ENCODE measurements at places on chromosomes 1 and 21.

DNA sequence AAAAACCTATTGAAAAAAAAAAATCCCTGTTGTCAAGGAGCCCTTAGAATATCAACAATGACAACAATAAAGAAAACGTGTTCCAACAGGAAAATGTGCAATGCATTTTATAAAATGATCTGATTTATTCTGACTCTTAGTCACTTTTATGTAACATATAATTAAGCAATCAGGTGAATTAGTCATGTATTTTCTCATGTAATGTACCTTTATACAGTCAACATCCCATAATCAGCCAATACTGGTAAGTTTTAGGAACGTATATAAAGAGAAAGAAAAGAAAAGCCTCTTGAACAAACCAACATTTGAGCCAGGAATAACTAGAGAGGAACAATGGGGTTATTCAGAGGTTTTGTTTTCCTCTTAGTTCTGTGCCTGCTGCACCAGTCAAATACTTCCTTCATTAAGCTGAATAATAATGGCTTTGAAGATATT, at the start of gene CLCA4:
TSS of gene CLCA4 (plus strand) at position 292 of the 435 bp plus-strand sequence. CDS start at position 334, 42 bp downstream.
- DNase-seq, result no peak

GRCh38 chr1:246001837-246002230, 505.2 kb downstream of the SMYD3 start:
- DNase-seq, result no peak

DNA sequence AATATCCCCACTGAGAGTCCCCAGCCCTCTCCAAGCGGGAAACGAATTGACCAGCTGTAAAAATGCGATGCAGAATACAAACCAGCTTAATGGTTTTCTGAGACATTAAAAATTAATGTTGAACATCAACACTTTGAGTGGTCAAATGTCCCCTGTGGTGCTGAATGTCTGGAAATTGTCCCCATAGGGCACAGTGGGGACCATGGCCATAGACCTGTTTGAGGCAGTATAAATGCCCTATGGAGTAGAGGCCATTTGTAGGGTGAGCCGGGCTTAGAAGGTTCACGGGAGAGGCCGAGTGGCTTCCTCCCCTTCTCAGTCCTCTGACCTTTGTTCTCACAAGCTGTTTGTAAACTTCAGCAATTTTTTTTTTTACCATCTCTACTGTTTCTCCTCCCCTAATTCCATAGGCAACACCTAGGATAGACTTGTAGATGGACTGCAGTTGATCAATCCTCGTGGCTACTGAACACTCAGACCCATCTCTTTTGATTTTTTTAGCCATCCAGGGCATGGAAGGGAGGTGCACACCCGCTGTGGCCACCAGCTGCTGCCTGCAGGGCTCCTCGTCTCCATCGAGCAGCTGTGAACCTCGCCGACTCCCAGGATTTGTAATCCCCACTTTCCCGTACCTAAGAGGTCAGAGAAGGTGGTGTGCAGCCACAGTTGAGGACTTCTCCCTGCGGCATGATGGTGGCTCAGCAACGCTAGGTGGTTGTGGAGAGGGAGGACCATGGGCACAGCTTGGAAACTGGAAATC, 41.0 kb downstream of the KAZN start:
- DNase-seq, result no peak

GRCh38 chr1:28782011-28782410, 30.0 kb upstream of the OPRD1 start:
- DNase-seq, result no peak

DNA sequence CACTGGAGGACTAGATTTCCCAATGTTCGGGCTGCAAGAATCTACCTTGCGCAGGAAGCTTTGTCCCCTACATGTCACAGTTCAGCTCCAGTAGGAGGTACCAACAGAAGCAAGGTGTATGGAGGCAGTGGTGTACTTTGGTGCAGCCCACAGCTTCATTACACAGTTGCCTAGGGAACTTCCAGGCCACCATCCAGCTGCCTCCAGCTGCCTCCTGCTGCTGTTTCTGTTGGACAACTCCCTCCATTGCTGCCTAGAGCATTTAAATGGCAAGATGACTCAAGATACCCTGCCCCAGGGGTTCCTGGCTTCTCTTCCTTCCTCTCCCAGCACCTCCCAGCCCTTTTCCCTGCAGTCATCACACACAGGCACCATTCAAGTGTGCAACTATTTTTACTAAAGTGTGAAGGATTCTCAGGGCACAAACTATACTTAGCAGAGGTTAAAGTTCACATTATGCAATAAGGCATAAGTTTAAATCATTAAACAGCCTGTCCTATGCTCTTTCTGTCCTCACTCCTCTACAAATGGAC, 39.0 kb upstream of the ATP1A1 start:
- no peak for DNase-seq

- no peak for DNase-seq
Measured at GRCh38 chr21:37202221-37203110, 64.7 kb downstream of the VPS26C start.

- no peak for DNase-seq
Measured at GRCh38 chr1:182602935-182603645, 1.1 kb downstream of the RGS16 start.

- DNase-seq, result no peak
Measured at GRCh38 chr1:173392895-173393658, 84.1 kb upstream of the PRDX6 start.

- DNase-seq, result no peak
Measured at GRCh38 chr1:6912518-6912917, 127.3 kb downstream of the CAMTA1 start.

GRCh38 chr1:173240609-173241008, 33.5 kb upstream of the TNFSF4 start:
- DNase-seq, result no peak

- DNase-seq, result no peak
Measured at GRCh38 chr21:29133241-29133640, 2.8 kb downstream of the MAP3K7CL start.

All from stimulated activated naive CD4-positive, alpha-beta T cell (primary cell).